Tibial artery (tissue), 4 donors: ENCODE measurements at places on chromosomes 7 and 10.

- H3K4me3 ChIP-seq, result no peak overlapping the region
- no peaks in the 10 kb centered on the region for H3K36me3 ChIP-seq
These were observed 11.2 kb upstream of the CUZD1 start for GRCh38 chr10:122856902-122857301.

- H3K36me3 ChIP-seq, result no peaks in the 10 kb centered on the region
- no peak overlapping the region for H3K27ac ChIP-seq
- DNase-seq, result no peak
These were observed 83.9 kb upstream of the RSU1 start for GRCh38 chr10:16901106-16901505.

GRCh38 chr7:18846765-18847215 is 270.6 kb downstream of the TWIST1 start:
- no peak overlapping the region for H3K4me3 ChIP-seq
- H3K27me3 ChIP-seq, result no peaks in the 10 kb centered on the region
- H3K4me1 ChIP-seq, result no peaks in the 10 kb centered on the region
- H3K36me3 ChIP-seq, result no peaks in the 10 kb centered on the region
- DNase-seq, result no peak
- no peak overlapping the region for H3K27ac ChIP-seq

DNA sequence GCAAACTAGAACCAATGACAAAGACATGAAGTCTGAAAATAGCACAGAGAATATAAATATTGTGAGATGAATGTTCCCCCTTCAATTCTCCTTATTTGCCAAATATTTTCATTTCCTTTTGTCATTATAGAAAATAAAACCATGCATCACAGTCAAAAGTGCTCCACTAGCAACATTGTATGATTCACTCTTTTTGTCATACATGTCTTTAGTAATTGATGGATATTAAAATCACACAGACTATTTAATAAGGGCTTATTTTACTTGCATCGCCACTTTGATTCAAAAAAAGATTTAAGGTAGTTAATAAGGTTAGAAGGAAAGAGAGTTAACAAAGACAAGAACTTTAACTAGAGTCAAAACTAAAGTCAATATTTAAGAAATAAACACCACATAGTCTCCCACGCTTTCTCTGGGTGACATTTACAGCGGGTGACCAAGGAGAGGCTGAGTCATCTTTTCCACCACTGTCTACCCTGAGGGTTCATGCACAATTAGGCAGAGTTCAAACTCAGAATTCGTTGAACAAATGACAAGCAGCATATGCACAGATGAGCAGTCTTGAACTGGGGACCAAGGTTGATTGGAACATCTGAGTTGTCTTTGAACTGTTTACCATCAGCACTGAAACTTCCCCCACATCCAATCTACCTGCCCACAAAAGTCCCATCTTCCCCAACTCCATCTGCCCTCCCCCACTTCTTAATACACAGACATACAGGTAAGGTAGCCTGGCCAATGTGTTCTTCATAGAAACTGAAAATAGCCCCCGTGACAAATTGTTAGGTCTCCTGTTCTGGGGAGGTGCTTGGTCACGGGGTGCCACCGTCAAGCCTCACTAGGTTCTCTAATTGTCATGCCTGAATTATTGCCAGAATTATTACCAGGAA is 42.5 kb downstream of the C7orf25 start:
- no peaks in the 10 kb centered on the region for H3K36me3 ChIP-seq
- H3K27me3 ChIP-seq, result no peaks in the 10 kb centered on the region
- H3K27ac ChIP-seq, result no peak overlapping the region
- H3K4me1 ChIP-seq, result no peaks in the 10 kb centered on the region
- no peak overlapping the region for H3K4me3 ChIP-seq

DNA sequence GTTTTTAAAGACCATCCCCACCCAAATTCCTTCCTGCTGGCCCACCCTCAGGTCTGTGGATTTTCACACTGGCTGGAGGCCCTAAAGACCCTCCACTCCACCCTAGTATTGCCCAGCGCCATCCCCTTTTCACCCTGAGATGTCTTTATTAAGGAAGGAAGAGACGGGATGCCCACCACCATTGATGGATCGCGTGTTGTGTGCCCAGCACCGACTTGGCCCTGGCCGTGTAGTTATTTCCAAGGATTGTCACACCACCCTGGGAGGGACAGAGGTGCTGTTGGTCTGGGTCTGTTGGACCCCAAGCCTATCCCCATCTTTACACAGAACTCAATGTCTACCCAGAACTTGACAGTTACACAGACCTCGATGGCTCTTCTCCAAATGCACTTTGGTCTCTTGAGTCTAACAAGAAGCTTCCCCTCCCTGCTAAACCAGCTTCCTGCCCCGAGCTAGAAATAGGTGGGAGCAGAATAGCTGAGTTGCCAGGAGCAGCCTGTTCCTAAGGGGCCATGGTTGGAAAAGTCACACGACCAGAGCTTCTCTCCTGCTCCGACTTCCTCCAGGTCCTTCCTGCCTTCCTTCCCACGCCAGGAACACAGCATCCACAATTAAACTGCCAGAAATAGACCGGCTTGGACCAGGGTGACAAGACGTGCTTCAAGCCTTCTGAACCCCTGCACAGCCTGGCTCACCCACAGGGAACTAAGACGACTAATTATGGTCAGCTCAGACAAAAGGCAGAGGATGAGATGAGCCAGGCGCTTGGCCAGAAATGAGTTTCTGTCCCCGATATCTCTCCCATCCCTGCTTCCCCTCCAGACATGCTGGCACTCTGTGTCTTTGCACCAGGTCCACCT is 139.5 kb upstream of the CHST15 start:
- H3K4me1 ChIP-seq, result peaks cover 11% of the 10 kb centered on the region
- H3K27ac ChIP-seq, result no peak overlapping the region
- no peaks in the 10 kb centered on the region for H3K27me3 ChIP-seq

GRCh38 chr10:125472010-125472607 is 210.9 kb downstream of the TEX36 start:
- DNase-seq, result no peak
- no peaks in the 10 kb centered on the region for H3K27me3 ChIP-seq
- no peaks in the 10 kb centered on the region for H3K4me1 ChIP-seq
- H3K36me3 ChIP-seq, result no peaks in the 10 kb centered on the region
- H3K4me3 ChIP-seq, result no peak overlapping the region

GRCh38 chr10:22712211-22712955 is 2.0 kb downstream of the PIP4K2A start:
- peak overlapping the region; percentile 84 for H3K27ac ChIP-seq
- peaks cover 42% of the 10 kb centered on the region for H3K4me1 ChIP-seq
- H3K4me3 ChIP-seq, result peak overlapping the region; percentile 97
- H3K36me3 ChIP-seq, result no peaks in the 10 kb centered on the region

- no peak for DNase-seq
- H3K36me3 ChIP-seq, result no peaks in the 10 kb centered on the region
- no peaks in the 10 kb centered on the region for H3K27me3 ChIP-seq
- H3K4me1 ChIP-seq, result no peaks in the 10 kb centered on the region
These were observed 1.7 kb downstream of the SORCS3 start for GRCh38 chr10:104642658-104643302.

GRCh38 chr7:68547799-68548198 is 1050.5 kb upstream of the AUTS2 start:
- no peak for DNase-seq
- H3K4me3 ChIP-seq, result no peak overlapping the region
- H3K27ac ChIP-seq, result no peak overlapping the region
- H3K27me3 ChIP-seq, result no peaks in the 10 kb centered on the region
- no peaks in the 10 kb centered on the region for H3K4me1 ChIP-seq
- no peaks in the 10 kb centered on the region for H3K36me3 ChIP-seq

DNA sequence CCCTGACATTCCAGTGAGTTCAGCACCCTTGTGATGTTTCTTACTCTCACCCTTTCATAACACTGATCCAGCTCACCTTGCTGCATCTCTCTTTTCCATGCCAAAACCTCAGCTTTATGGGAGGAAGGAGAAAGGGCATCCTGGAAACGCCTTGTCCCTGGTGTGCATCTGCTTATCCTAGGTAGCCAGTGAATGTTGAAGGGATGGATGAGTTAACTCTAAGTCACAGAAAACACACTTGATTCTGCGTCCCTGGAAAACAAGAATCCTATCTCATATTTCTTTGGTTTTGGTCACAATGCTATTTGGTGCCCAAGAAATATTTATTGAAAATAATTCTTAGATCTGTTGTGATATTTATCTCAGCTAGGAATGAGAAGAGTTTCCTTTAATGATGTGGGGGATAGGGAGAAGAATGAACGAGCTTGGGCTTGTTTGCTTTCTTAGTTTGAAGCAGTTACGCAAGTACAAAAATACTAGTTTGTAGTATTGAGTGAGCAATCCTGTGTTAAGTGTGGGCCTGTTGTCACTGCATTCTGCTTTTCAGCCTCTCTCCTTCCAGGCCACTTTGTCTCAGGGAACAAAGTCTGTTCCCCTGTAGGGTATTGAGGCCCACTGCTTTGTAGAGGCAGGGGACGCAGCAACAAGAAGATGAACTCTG is 126.5 kb downstream of the ARID5B start:
- no peaks in the 10 kb centered on the region for H3K27me3 ChIP-seq
- no peaks in the 10 kb centered on the region for H3K36me3 ChIP-seq
- peak overlapping the region; percentile 50 for H3K27ac ChIP-seq
- peaks cover 8% of the 10 kb centered on the region for H3K4me1 ChIP-seq
- DNase-seq, result no peak

DNA sequence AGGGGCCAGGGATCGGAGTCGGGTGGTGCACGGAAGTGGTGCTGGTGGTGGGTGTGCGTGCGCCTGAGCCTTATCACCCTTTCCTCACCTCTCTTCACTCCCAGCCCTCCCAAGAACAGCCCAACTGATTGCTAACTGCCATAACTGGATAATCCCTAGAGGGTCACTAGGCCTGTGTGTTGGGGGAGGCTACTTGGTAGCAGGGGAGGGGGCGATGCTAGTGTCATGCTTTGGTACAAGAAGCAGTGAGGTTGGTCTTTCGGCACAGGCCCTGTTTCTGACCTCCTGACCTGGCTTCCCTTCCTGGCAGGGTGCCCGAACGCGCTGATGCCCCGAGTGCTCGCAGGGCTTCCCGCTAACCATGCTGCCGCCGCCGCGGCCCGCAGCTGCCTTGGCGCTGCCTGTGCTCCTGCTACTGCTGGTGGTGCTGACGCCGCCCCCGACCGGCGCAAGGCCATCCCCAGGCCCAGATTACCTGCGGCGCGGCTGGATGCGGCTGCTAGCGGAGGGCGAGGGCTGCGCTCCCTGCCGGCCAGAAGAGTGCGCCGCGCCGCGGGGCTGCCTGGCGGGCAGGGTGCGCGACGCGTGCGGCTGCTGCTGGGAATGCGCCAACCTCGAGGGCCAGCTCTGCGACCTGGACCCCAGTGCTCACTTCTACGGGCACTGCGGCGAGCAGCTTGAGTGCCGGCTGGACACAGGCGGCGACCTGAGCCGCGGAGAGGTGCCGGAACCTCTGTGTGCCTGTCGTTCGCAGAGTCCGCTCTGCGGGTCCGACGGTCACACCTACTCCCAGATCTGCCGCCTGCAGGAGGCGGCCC is 652 bp downstream of the KAZALD1 start:
- peak overlapping the region; percentile 95 for H3K27ac ChIP-seq
- H3K4me3 ChIP-seq, result peak overlapping the region; percentile 85
- peaks cover 64% of the 10 kb centered on the region for H3K4me1 ChIP-seq
- DNase-seq, result peak; percentile 77

GRCh38 chr10:9060314-9060713 is 1005.8 kb downstream of the GATA3 start:
- H3K4me1 ChIP-seq, result no peaks in the 10 kb centered on the region
- DNase-seq, result no peak
- H3K27me3 ChIP-seq, result no peaks in the 10 kb centered on the region
- no peaks in the 10 kb centered on the region for H3K36me3 ChIP-seq

- no peaks in the 10 kb centered on the region for H3K36me3 ChIP-seq
- H3K4me1 ChIP-seq, result no peaks in the 10 kb centered on the region
- no peak overlapping the region for H3K4me3 ChIP-seq
- no peaks in the 10 kb centered on the region for H3K27me3 ChIP-seq
- no peak overlapping the region for H3K27ac ChIP-seq
- no peak for DNase-seq
These were observed 12.4 kb downstream of the UMAD1 start for GRCh38 chr7:7652798-7653540.

- no peak for DNase-seq
- no peaks in the 10 kb centered on the region for H3K36me3 ChIP-seq
- H3K27me3 ChIP-seq, result no peaks in the 10 kb centered on the region
- H3K4me1 ChIP-seq, result no peaks in the 10 kb centered on the region
- H3K4me3 ChIP-seq, result no peak overlapping the region
- H3K27ac ChIP-seq, result no peak overlapping the region
These were observed 143.2 kb upstream of the COBL start for GRCh38 chr7:51459809-51460208.

GRCh38 chr7:12719141-12719919 is 31.9 kb downstream of the ARL4A start:
- no peak for DNase-seq
- no peaks in the 10 kb centered on the region for H3K27me3 ChIP-seq
- H3K4me1 ChIP-seq, result peaks cover 22% of the 10 kb centered on the region
- no peaks in the 10 kb centered on the region for H3K36me3 ChIP-seq
- peak overlapping the region; percentile 69 for H3K27ac ChIP-seq

DNA sequence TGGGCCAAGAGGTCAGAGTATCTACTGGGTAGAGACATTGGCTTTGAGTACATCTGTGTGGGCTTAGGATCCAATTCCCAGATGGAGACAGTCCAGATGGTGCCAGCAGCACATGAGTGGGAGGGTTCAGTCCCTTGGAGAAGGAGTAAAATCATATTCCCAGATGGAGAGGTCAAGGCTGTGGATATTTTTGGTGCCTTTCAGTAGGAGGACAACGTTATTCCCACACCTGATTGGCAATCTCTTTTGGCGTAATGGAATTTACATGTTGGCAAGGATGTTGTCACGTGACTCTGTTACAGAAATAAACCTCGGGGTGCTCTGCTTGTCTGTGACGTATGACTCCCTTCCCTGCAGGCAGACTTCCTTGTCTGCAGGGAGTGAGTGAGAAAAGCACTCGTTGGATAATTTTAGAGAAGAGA is 27.6 kb downstream of the NPS start:
- peaks cover 3% of the 10 kb centered on the region for H3K27me3 ChIP-seq
- H3K27ac ChIP-seq, result no peak overlapping the region
- H3K4me3 ChIP-seq, result no peak overlapping the region
- peaks cover 13% of the 10 kb centered on the region for H3K4me1 ChIP-seq
- DNase-seq, result no peak

- DNase-seq, result no peak
- no peaks in the 10 kb centered on the region for H3K36me3 ChIP-seq
- peak overlapping the region; percentile 98 for H3K4me3 ChIP-seq
These were observed 75.5 kb upstream of the TMEM248 start for GRCh38 chr7:66845379-66846095.

GRCh38 chr7:44629829-44630522 is 23.5 kb downstream of the OGDH start:
- peaks cover 21% of the 10 kb centered on the region for H3K36me3 ChIP-seq
- H3K27ac ChIP-seq, result no peak overlapping the region
- DNase-seq, result no peak
- no peaks in the 10 kb centered on the region for H3K27me3 ChIP-seq
- H3K4me3 ChIP-seq, result no peak overlapping the region

GRCh38 chr10:71083716-71083975 is 128.7 kb upstream of the UNC5B start:
- H3K27me3 ChIP-seq, result no peaks in the 10 kb centered on the region
- DNase-seq, result peak; percentile 44
- H3K27ac ChIP-seq, result no peak overlapping the region
- H3K4me3 ChIP-seq, result no peak overlapping the region
- H3K4me1 ChIP-seq, result no peaks in the 10 kb centered on the region

- no peak for DNase-seq
- no peaks in the 10 kb centered on the region for H3K27me3 ChIP-seq
- no peaks in the 10 kb centered on the region for H3K4me1 ChIP-seq
- no peak overlapping the region for H3K4me3 ChIP-seq
- no peak overlapping the region for H3K27ac ChIP-seq
These were observed 253.1 kb upstream of the MTPN start for GRCh38 chr7:136230210-136230609.
